ENCODE measurements at places on chromosomes 4 and X.
A peak's percentile ranks its signal among the peaks of the same experiment; 100 is the strongest.

DNA sequence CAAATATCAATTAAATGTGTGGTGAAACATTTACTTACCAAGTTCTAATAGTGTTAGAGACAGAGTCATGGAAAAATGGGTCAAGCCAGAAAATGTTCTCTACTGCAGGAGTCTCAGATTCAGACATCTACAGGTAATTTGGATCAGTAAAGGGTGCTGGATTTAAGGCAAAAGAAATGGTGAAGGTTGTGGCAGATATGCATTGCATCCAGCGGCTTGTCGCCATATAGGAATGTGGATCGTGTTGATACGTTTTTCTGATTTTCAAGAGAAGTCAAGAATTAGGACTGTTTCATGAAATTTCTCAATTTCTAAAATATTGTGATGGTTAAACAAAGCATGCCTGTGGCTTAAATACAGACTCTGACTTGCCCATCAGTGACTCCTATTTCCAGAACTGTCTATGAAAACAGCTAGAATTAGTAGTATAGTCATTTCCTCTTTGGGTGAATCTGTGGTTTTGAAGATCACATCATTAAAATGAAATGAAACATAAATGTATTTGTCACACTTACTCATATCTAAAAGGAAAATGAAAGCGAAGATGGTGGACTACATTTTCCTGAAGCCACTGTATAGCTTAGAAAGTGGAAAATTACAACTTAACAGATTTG is 110.1 kb upstream of the VEGFC start:
- DNase-seq = no peak

DNA sequence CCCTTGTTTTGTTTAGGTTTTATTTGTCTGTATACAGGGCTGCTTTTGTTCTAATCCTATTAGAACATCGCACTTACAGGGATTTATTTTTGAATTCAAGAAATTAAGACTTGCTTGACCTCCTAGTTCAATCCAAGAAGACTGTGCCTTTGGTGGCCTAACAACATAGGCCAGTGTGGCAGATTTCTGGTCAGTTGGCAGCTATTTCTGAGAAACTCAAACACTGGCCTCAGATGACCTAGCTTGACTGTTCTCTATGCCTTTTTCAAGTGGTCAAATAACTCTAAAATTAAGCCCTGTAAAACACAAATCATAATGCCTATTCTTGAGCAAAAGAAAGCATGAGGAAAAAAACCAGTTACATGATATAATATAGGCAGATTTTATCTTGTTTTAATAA is 89.3 kb upstream of the GPR34 start:
- no peak for DNase-seq

GRCh38 chrX:150504397-150505182 is 63.8 kb upstream of the MTM1 start:
- no peak for DNase-seq

- no peak for DNase-seq
These were observed 245.0 kb upstream of the HTR2C start for GRCh38 chrX:114338870-114339269.

GRCh38 chr4:40585201-40585799 is 44.4 kb downstream of the RBM47 start:
- DNase-seq = no peak

- peak; percentile 65 for DNase-seq
These were observed 689 bp downstream of the NR0B1 start for GRCh38 chrX:30308263-30309138.

DNA sequence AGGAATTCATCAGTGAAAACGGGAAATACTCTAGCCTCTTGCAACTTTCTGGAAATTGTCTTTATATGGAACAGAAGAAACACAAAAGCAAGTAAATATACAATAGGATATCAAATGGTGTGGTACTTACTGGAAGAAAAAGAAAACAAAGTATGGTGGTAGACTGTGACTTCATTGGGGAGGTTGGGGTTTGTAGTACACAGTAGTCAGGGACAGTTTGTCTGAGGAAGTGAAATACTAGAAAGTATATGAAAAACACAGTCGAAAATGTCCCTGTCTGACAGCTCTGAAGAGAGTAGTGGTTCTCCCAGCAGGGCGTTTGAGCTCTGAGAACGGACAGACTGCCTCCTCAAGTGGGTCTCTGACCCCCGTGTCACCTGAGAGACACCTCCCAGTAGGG is 390.0 kb upstream of the NWD2 start:
- no peak for DNase-seq

GRCh38 chr4:78971326-78971725 is 32.1 kb upstream of the PAQR3 start:
- no peak for DNase-seq

- DNase-seq = no peak
These were observed 145.2 kb downstream of the TET2 start for GRCh38 chr4:105291925-105292324.

- no peak for DNase-seq
These were observed 138.7 kb downstream of the INPP4B start for GRCh38 chr4:142707401-142707800.

DNA sequence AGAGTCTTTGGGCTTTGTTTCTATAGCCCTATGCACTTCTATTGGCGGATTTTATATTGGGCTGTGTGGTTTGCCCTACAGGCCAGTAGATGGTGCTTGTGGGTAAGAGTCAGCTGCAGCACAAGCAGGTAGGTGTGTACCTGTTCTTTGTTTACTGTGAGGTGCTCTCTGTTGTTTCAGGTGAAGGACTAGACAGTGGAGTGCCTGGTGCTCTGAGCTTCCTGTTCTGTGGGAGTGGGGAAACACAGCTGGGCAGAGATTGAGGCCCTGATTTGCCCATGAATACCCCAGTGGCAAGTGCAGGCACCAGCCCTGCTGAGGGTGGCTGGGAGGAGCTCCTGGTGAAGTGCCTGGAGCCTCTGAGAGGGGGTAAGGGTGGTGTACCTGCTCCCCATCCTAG is 26.3 kb upstream of the UCP1 start:
- peak; percentile 67 for DNase-seq

DNA sequence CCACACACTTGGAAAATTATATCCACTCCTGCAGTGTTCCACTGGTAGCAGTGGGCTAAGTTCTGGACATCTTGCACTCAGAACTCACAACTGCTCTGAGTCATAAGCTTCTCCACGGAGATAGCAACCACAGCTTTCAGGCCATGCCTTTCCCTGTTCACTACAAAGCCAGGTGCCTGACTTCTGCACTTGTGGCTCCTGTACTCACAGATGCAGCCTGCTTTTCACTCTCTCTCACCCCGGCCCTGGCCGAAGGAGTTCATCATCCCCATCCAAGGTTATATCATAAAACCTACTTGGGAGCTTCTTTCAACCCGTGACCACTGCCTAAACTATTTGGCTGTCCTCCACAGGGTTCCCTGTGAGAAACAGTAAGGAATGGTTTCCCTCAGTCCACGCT is 999.4 kb downstream of the GLUD2 start:
- DNase-seq = no peak

DNA sequence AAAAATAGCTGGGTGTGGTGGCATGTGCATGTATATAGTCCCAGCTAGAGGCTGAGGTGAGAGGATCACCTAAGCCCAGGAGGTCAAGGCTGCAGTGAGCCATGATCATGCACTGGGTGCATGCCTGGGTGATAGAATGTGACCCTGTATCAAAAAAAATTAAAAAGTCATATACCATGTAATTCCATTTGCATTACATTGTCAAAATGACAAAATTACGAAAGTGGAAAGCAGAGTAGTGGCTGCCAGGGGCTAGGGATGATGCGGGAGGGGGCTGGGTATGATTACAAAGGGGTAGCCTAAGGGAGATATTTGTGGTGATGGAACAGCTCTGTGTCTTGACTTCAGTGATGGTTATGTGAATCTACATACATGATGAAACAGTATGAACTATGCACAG is 97.8 kb downstream of the KDR start:
- DNase-seq = no peak

- DNase-seq = no peak
These were observed 321.3 kb downstream of the TMA16 start for GRCh38 chr4:163815776-163816175.

DNA sequence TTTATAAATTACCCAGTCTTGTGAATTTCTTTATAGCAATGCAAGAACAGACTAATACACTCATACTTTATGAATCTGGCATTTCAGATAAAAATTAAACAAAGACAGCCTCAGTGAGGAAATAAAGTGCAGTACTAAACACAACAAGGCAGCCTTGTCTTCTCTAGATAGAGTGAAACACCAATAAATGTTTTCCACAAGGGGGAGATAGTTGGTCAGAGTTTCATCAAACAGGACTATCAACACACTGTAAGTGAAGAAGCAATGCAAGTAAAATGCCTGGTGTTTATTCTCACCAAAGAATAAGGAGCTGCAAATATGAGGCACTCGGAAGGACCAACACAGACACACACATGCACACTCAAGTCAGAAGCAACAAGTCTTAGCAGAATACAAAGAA is 62.8 kb downstream of the FAM9B start:
- DNase-seq = peak; percentile 29

DNA sequence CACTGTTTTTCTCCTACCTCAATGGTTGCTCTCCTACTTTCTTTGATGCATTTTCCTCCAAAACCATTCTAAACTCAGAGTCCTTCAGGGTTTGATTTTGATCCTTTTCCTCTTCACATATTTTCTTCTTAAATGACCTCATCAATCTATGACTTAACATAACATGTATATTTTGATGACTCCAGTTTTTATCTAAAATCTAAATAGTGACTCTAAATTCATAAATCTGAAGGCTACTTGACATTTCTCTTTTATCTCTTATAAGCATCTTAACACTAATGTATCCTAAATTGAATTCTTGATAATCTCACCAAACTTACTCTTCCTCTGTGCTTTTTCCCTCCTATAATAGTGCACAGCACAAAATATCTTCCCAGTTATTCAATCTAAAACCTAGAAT is 4.7 kb upstream of the ARHGEF38 start:
- no peak for DNase-seq

GRCh38 chr4:117421706-117422105 is 336.3 kb upstream of the TRAM1L1 start:
- DNase-seq = no peak

DNA sequence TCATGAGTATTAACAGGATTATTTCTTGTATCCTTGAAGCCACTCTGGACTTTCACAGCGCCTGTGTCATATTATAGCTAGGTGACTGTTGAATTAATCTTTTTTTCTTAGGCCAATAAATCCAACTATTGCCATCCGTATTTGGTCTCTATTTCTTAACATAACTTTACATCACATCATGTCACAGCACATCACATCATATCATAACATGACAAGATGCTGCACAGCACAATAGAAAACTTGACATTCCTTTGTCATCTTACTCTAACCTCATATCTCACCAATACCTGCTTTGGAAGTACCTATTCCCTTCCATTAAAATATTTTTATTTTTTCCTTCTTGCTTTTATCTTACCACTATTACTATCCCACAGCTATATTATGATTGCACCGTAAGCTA is 1480.8 kb downstream of the TECRL start:
- DNase-seq = no peak

DNA sequence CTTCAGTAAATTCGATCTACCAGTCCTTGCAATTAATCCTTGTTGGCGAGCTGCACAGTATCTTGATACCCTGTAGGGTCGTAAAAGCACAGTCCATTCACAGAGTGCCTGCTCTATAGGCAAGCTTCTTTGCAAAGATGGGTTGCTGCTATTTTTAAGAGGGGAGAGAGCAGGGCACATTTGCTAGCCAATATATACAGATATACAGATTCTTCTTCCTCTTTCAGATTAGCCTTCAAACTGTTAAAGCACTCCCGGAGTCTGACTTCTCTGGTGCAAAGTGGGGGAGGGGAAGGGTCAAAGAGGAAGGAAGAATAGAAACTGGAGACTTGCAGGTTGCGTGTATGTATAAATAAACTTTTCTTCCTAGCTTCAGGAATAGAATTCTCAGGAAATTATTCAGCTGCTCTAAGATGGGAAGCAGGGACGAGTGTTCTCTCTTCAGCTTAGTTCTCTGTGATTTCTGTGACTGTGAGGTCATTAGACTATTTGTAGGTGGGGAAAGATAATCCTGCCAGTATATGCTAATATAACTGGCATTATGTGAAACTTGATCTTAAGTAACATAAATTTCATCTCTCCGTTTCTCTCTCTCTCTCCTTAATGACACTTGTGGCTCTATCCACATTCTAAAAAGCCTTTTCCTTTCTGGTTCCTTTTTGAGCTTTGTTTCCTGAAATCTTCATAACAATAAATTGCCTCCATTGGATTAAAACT is at the start of gene CYSLTR1:
TSS of gene CYSLTR1 (minus strand) at position 242 of the 717 bp plus-strand sequence. CDS start 53,865 bp downstream, outside the sequence.
- DNase-seq = no peak

GRCh38 chr4:95552942-95553550 is 4.3 kb upstream of the UNC5C start:
- no peak for DNase-seq

GRCh38 chrX:3378156-3378555 is 31.7 kb upstream of the MXRA5 start:
- no peak for DNase-seq

GRCh38 chrX:112731793-112732192 is 52.1 kb upstream of the LHFPL1 start:
- no peak for DNase-seq

DNA sequence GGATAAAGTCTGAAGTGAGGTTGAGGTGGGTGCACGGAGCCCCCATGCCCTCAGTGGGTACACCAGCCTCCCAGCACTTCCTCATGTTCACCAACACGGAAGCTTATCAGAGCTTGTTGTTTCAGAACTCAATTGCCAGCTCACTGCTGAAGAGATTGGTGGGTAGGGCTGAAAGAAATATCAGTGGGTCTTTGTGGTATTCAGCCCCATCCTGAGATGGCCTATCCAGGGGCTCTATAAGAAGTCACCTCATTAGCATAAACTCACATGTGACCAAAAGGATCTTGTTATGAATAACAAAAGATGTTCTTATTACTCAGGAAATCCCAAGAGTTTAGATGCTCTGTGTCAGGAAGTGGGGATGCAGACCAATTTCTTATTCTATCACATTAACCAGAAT is 177.3 kb downstream of the ARHGAP10 start:
- DNase-seq = no peak

- DNase-seq = no peak
These were observed 22.7 kb upstream of the RNF212 start for GRCh38 chr4:1136048-1136447.

- no peak for DNase-seq
These were observed 45.6 kb upstream of the FAM9C start for GRCh38 chrX:13090027-13090338.

DNA sequence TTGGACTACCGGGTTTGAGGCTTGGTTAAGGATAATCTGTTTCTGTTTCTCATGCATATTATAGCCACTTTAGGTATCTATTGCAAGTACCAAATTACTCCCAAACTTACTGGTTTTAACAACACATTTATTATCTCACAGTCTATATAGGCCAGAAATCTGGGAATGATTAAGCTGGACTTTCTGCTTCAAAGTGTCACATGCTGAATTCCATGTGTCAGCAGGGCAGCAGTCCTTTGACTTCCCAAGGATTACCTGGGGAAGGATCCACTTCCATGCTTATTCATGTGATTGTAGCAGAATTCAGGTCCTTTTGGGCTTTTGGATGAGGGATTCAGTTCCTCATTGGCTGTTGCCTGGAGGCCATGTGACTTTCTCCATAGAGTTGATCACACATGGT is 349.0 kb upstream of the TRAM1L1 start:
- no peak for DNase-seq

All from NCI-H345 (cell line).